ENCODE measurements at places on chromosomes 7 and 10.
A peak's percentile ranks its signal among the peaks of the same experiment; 100 is the strongest.

DNA sequence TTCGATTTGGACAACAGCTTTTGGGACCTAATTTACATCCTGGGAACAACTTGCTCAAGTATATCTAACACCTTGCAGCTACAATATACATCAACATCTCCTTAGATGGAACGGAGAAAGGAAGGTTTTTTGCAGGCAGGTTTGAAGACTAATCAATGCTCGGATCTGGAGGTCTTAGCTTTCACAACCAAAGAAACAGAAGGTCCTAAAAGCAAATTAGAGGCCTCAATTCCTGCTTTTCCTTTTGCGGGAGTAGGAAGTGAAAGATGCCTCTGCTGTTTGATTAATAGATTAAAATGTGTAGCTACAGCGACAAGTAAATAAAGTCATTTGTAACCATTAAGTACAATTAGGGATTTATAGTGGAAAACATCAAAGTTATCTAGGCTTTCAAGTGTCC is 3.7 kb upstream of the SP8 start:
- no peak for DNase-seq

- DNase-seq = no peak
These were observed 28.3 kb downstream of the C10orf120 start for GRCh38 chr10:122671355-122671754.

DNA sequence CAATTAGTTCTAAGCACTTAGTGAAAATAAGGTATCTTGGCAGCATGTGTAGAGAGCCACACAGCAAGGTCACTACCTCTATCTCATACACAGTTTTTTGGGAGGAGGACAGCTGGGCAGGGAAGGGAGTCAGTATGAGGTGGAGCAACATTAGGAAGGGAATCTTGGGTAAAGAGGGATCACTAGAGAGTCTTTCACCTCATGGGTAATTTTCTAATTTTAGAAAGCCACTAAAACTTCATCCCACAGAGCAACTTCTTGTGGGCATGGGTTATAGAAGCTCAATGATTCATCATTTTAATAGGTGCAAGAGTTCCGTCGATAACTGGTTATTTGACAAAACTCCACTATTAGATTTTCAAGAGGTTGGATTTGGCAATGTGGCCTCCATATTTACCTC is 2.5 kb downstream of the NRAP start:
- no peak for DNase-seq

- DNase-seq = peak; percentile 12
These were observed 420.4 kb upstream of the SEMA3A start for GRCh38 chr7:84614821-84615501.

- peak; percentile 87 for DNase-seq
These were observed at the start of gene SAMD9 for GRCh38 chr7:93117852-93118530. TSS of gene SAMD9 (minus strand) at chr7:93117979. CDS start at chr7:93106097, 11,882 bp downstream.

DNA sequence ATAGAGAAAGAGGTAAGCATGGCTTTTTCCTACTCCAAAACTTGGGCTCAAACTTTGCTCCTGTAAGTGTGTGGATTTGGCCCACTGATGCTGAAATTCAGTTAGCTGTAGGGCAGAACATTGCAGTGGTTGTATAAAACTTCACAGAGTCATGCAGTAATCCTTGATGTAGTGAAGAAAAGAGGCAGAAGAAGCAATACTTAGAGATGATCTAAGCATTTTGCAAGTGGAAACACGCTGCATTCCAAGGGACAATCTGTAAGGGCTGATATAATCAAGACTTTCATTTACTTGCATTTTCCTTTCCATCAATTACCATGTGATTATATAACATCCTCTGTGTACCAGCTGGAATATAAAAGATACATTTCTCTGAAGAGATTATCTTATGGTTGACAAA is 338.8 kb downstream of the DNAJB9 start:
- no peak for DNase-seq

DNA sequence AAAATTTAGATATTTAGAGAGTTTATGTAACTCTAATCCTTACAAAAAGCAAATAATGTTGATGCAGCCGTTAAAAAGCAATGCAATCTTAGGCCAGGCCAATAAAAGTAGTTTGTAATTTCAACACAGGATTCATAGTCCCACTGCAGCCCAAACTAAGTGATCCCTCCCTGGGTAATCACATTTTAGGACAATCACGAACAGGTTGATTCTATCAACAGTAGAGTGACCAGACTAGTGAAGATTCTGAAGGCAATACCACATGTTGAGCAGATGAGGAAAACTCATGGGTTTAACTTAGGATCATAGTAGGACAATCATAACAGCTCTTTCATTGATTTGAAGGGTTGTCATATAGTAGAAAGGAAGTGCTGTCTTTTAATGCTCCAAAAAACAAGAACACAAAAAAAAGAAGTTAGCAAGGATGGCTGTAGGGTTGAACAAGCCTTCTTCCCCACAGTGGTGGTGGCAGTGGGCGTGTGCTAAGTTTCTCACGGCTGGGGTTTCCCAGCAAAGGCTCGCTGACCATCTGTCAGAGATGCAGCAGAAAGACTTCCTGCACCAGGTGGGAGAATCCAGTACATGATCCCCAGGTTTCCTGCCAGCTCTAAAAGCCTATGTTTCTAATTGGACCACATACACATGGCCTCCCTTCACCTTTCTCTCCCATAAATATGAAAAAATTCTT is 212.2 kb downstream of the CHRM2 start:
- peak; percentile 18 for DNase-seq

- DNase-seq = peak; percentile 65
These were observed 170.8 kb upstream of the HABP2 start for GRCh38 chr10:113381981-113382509.

- DNase-seq = no peak
These were observed 89.2 kb downstream of the RBM20 start for GRCh38 chr10:110733218-110733952.

DNA sequence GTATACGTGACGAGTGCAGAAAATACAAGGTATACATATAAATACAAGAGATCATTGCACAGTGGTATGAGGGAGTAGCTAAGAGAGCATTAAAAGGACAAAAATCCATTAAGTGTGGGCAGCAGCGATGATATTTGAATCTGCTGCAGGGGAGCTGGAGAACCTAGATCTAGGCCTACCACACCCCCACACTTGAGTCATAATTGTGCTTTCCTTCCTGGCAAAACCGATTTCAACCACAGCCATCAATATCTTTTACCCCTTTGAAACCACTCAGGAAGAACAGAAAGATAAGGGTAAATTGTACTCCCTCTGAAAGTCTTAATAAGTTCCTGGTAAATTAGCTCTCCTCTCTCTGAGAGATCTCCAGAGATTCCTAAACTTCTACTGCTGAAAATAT is 345.0 kb downstream of the SORCS1 start:
- DNase-seq = no peak

DNA sequence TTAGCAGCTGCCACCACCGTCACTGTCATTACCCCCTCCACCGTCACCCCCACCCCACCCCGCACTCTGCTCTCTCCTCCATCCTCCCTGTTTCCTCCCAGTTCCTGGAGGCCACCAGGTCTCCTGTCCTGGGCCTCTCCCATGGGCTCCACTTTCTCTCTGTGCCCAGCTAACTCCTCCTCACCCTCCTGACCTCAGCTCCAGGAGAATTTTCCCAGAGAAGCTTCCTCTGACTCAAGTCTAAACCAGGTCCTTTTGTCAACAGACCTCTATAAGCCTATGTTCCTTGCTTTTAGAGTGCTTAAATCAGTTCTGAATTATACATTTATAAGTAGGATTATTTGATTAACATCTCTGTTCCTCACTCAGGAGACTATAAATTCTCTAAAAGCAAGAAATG is 150.0 kb downstream of the ARHGAP12 start:
- DNase-seq = peak; percentile 63

DNA sequence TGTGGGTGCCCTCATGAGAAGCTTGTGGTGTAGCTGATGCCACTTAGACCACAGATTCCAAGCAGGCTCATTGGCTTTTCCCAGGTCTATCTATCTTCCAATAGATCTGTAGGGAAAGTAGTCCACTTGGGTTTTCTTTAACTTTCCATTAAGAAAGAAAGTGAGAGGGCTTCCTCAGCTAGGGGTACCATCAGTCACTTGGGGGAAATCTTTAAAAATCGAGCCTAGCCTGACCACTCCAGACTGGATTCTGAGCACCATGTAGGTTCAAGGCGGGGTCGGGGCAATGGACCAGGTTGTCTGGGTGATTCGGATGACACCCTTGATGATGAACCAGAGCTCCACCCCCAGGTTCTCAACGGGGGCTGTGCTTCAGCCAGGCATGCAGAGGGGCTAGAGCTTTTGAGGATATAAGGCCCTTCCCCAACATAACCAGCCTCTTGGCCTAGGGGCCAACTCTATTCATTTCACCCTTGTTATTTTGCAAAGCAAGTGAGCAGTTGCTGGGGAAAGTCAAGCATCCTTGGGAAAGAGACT is 27.0 kb downstream of the ITPRIP start:
- DNase-seq = no peak

DNA sequence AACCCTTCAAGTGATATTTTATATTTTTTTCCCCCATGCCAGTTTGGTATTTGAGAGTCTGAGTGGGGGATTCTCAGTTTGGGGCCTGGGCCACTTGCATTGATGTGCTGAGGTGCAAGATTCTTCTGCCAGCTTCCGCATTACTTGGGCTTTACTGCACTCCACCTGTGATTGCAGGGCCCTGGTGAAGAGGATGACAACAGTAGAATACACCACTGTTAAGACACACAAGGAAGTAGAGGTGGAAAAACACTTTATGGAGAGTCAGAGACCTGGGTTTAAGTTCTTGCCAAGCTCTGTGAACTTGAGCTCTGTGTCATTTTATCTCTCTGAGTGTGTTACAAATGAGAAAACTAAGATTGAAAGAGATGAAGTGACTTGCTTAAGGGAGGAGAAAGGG is 209.4 kb downstream of the LRMDA start:
- DNase-seq = no peak

DNA sequence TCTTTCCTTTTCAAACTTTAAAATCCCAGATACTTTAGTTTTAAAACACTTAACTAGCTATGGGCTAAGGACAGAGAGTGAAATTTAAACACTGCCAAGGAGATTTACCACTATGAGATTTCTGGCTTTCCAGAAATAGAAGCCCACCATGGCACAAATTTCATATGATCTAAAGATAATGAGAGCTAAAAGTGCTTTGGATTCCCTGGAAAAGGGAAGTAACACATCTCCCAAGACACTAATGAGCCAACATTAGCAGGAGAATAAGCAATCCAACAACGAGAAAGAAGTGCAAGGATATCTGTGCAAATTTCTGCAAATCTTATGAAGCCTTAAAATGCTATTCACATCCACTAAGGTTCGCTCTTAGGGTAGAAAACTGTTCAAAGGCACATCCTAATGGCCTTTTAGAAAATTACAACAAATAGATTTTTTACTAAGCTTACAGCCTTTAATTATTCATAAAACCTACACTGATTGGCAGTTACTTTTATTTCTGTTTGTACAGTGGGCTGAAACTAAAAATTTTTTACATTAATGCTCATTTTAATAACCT is 100.3 kb downstream of the RAPGEF5 start:
- no peak for DNase-seq

- DNase-seq = no peak
These were observed 631.5 kb upstream of the NRP1 start for GRCh38 chr10:33965795-33966581.

GRCh38 chr7:114885836-114886235 is 36.1 kb upstream of the MDFIC start:
- DNase-seq = peak; percentile 56

DNA sequence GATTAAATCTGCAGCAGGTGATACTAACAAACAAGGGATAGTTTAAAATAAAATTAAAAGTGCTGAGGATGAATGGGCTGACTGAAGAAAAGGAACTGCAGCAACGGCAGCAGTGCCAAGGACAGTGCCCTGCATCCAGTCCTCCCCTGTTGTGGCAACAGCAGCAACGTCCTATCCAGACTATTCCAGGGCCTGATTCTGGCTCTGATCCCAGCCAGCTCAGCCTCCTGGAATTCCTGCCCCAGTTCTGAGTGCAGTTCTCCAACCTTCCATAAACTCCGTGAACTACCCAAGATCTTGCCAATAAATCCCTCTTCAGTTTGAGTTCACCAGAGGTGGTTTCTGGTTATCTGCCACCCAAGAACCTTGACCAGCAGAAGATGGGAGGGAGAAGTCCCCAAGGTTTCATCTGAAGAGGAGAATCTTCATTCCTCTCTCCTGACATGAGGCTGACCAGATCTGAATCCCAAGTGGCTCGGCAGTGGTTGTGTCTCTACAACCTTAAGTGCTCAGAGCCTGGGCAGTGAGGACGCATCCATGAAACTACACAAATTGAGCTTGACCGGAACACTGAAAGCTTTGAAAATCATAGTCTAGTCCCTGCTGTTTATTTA is 115.8 kb downstream of the SORBS1 start:
- peak; percentile 90 for DNase-seq

DNA sequence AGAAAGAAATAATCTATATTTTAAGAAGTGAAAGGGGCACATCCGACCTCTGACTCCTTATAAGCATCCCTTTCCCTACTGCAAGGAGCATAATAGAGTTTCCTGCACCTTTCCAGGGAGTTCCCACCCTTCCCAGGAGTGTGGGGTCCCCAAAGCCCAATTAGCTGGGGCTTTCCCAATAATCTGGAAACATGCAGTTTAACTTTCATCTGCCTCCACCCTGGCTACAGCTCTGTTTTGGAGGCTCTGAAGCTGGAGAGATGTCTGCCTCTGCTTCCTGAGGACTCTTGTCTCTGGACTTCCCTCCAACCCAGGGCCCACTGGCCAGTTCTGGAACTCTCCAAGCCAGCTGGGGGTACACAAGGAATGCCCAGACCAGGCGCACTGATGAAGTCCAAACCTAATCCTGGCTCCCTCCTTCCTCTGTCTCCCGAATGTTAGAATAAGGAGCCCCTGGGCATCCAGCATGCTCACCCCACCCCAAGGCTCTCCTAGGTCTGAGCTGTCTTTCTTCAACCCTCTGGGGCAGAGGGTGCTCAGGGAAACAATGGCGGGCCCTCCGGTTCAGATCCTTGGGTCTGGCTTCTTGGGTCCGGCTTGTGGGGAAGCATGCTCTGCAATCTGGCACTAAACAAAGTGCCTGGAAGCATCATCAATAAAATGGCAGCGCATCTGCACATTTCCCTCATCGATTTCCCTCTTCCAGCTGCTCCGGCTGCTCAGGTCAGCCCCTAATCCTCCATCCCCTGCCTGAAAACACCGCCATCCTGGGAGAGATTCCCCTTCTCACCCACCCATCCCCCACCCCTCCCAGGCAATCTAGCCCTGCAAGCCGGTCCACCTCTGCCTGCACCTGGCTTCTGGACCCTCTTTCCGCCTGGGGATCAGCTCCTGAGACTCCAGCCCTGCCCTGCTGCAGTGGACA is 13.3 kb downstream of the HOXA4 start:
- no peak for DNase-seq

GRCh38 chr10:88256013-88256680 is 327.0 kb downstream of the RNLS start:
- DNase-seq = peak; percentile 34

DNA sequence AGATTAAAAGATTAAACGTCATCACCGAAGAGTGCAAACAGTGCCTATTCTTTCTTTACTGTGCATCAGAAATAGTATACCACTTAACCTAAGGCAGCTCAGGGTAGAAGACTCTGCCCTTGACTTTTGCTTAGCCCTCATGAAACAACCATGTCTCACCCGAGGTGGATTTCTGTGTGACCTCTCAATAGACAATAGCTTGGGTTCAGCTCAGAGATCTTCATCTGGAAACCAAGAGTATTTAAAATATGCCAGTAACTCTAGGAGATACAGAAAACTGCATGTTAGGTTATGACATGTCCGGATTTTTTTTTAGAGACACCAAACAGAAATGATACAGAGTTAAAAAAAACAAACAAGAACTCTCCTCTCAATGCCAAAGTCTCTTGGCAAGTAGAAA is 75.8 kb downstream of the JAZF1 start:
- peak; percentile 60 for DNase-seq

All from EH (cell line).